Trophoblast cell (in vitro differentiated cells and primary cell): ENCODE measurements at places on chromosomes 12 and 14.

GRCh38 chr12:22923768-22924167, 298.8 kb downstream of the ETNK1 start:
- no peak overlapping the region for H3K4me3 ChIP-seq
- no peaks in the 10 kb centered on the region for H3K36me3 ChIP-seq
- no peak overlapping the region for H3K27ac ChIP-seq
- no peaks in the 10 kb centered on the region for H3K27me3 ChIP-seq

- H3K4me3 ChIP-seq, result no peak overlapping the region
- no peak overlapping the region for H3K27ac ChIP-seq
- DNase-seq, result no peak
- no peaks in the 10 kb centered on the region for H3K4me1 ChIP-seq
- no peaks in the 10 kb centered on the region for H3K36me3 ChIP-seq
Observed at GRCh38 chr14:54881235-54881760, 21.3 kb downstream of the GCH1 start.

DNA sequence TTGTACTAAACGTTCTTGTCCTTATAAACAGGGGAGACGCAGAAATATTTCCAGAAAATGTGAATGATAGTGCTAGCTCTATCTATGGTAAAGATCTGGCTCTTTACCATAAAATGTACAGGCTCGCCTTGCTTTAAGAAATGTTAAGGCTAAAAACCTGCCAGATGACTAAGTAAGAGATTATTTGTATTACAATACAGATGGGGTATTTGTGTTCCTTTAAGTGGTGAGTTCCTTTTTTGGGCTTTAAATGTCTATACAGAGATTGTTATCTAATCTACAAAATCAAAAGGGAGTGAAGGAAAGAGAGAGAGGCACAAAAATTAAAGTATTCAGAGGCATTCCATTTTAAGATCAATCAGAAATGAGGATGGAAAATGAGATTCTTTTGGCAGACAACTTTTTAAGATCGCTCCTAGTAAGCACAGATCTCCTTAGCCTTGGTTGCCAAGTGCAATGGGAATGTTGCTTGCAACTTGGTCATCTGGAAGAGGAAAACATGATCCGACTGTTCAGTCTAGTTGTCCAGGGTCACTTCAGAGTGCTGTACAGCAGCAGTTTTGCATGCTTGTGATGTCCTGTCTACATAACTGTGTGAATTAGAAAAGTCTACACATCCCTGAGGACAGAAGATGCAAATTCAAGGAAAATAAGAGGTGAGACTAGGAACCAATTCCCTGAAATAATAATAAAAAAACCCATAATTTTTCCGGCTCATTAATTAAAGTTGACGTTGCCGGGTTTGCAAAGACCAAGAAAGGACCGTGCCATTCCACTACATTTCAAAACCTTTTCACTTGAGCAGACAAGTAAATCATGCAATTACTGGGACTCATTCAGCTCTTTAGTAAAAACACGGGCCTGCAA, 380.8 kb downstream of the EGLN3 start:
- no peaks in the 10 kb centered on the region for H3K4me1 ChIP-seq
- H3K27ac ChIP-seq, result no peak overlapping the region
- no peaks in the 10 kb centered on the region for H3K36me3 ChIP-seq
- H3K27me3 ChIP-seq, result no peaks in the 10 kb centered on the region
- peak; percentile 0 for DNase-seq

DNA sequence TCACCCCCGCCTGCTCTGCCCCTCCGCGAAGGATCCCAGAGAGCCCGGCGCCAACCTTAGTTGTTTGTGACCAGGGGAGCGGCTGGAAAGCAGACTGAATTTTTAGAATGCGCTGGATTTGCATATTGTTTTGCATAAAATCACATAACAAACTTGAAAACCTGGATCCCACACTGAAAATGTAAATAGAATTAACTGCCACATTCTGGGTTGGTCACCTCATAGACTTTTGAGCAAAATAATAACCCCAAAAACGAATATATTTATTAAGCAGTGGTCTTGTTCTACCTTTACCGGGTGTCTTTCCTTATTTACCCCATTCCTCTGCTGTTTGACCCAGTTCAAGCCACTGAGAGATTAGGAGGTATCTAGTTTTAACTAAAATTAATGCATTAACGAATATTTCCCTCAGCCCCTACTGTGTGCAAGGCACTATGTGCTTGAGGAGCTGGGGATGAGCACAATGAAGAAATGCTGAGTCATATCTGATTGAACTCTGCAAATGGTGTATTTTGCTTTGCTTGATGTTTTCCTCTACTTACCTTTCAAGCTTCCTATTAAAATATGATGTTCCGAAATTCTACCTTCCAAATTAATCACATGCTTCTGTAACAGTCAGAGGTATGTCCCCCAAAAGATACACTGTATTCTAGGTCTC, 438 bp upstream of the EGLN3 start:
- no peak overlapping the region for H3K27ac ChIP-seq
- peaks cover 2% of the 10 kb centered on the region for H3K4me1 ChIP-seq
- no peak overlapping the region for H3K4me3 ChIP-seq

GRCh38 chr12:123867141-123867540, 105.0 kb downstream of the DNAH10 start:
- no peak for DNase-seq
- H3K27ac ChIP-seq, result no peak overlapping the region
- no peaks in the 10 kb centered on the region for H3K4me1 ChIP-seq
- no peak overlapping the region for H3K4me3 ChIP-seq
- H3K27me3 ChIP-seq, result peaks cover 3% of the 10 kb centered on the region
- no peaks in the 10 kb centered on the region for H3K36me3 ChIP-seq

GRCh38 chr14:85471744-85472143, 58.2 kb upstream of the FLRT2 start:
- peaks cover 4% of the 10 kb centered on the region for H3K4me1 ChIP-seq
- no peak overlapping the region for H3K4me3 ChIP-seq
- peaks cover 3% of the 10 kb centered on the region for H3K27me3 ChIP-seq
- no peak overlapping the region for H3K27ac ChIP-seq
- H3K36me3 ChIP-seq, result no peaks in the 10 kb centered on the region
- peak; percentile 1 for DNase-seq

- no peak for DNase-seq
- H3K27me3 ChIP-seq, result no peaks in the 10 kb centered on the region
- no peaks in the 10 kb centered on the region for H3K4me1 ChIP-seq
- H3K27ac ChIP-seq, result no peak overlapping the region
- no peak overlapping the region for H3K4me3 ChIP-seq
- no peaks in the 10 kb centered on the region for H3K36me3 ChIP-seq
Observed at GRCh38 chr14:95058491-95058890, 98.8 kb downstream of the DICER1 start.

GRCh38 chr14:104118006-104118844, 20.2 kb upstream of the KIF26A start:
- peaks cover 30% of the 10 kb centered on the region for H3K4me1 ChIP-seq
- H3K4me3 ChIP-seq, result no peak overlapping the region
- no peak for DNase-seq
- H3K27me3 ChIP-seq, result peaks cover 4% of the 10 kb centered on the region
- H3K36me3 ChIP-seq, result no peaks in the 10 kb centered on the region
- H3K27ac ChIP-seq, result no peak overlapping the region

- H3K27ac ChIP-seq, result no peak overlapping the region
- no peak overlapping the region for H3K4me3 ChIP-seq
- no peaks in the 10 kb centered on the region for H3K36me3 ChIP-seq
- H3K4me1 ChIP-seq, result peaks cover 3% of the 10 kb centered on the region
- H3K27me3 ChIP-seq, result no peaks in the 10 kb centered on the region
Observed at GRCh38 chr14:39264558-39264957, 30.8 kb downstream of the MIA2 start.

DNA sequence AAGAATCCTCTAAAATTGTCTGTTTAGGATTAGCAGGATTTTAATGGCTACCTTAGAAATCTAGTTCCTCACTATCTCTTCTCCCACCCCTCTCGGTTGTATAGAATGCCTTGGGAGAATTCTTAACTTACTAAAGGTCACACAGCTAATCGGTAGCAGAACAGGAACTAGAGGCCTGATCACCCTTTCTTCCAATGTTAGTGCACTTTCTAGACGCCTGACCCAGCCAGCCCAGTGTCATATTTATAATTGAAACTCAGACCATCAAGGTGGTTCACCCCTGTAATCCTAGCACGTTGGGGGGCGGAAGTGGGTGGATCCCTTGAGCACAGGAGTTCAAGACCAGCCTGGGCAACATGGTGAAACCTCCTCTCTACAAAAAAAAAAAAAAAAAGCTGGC, 1.7 kb downstream of the TIGAR start:
- H3K36me3 ChIP-seq, result peaks cover 7% of the 10 kb centered on the region
- no peak overlapping the region for H3K27ac ChIP-seq
- peaks cover 4% of the 10 kb centered on the region for H3K4me1 ChIP-seq
- DNase-seq, result no peak

- H3K27ac ChIP-seq, result no peak overlapping the region
- no peaks in the 10 kb centered on the region for H3K27me3 ChIP-seq
- DNase-seq, result no peak
- H3K4me1 ChIP-seq, result no peaks in the 10 kb centered on the region
Observed at GRCh38 chr14:106564058-106564643, 1037.8 kb downstream of the TMEM121 start.

GRCh38 chr12:92424338-92424737, 278.5 kb upstream of the PLEKHG7 start:
- no peaks in the 10 kb centered on the region for H3K4me1 ChIP-seq
- no peaks in the 10 kb centered on the region for H3K36me3 ChIP-seq
- no peak for DNase-seq
- H3K4me3 ChIP-seq, result no peak overlapping the region

GRCh38 chr14:25250516-25250915, 200.6 kb upstream of the STXBP6 start:
- no peak overlapping the region for H3K4me3 ChIP-seq
- H3K4me1 ChIP-seq, result no peaks in the 10 kb centered on the region
- H3K36me3 ChIP-seq, result no peaks in the 10 kb centered on the region

- no peak for DNase-seq
- no peaks in the 10 kb centered on the region for H3K27me3 ChIP-seq
- no peak overlapping the region for H3K27ac ChIP-seq
- H3K4me3 ChIP-seq, result no peak overlapping the region
Observed at GRCh38 chr12:120997448-120997847, 18.8 kb downstream of the C12orf43 start.

DNA sequence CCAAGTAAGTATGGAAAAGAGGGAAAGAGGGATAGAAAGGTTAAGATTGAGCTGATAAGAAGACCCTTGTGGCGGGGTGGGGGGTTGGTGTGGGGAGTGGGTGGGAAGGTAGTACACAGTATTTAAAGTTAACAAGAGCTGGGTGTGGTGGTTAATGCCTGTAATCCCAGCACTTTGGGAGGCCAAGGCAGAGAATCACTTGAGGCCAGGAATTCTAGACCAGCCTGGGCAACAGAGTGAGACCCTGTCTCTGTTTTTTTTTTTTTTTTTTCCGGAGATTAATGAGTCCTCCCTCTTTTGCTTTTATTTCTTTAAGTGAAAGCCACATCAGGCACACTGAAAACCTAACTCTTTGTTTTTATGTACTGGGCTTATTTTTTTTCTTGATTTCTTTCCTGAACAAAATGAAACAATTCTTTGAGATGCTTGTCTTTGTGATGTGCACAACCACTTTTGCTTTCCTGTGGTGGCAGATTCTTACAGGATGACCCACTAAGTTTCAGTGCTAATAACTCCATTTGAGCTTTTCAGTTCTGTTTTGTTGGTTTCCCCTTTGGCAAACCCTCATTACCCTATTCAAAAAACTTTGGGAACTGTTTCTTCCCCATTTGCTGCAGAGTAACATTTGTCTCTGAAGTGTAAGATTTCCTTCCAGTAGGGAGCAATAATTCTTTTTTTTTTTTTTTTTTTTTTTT, 54.8 kb downstream of the WNK1 start:
- no peak for DNase-seq
- no peak overlapping the region for H3K27ac ChIP-seq
- no peaks in the 10 kb centered on the region for H3K4me1 ChIP-seq
- H3K4me3 ChIP-seq, result no peak overlapping the region

DNA sequence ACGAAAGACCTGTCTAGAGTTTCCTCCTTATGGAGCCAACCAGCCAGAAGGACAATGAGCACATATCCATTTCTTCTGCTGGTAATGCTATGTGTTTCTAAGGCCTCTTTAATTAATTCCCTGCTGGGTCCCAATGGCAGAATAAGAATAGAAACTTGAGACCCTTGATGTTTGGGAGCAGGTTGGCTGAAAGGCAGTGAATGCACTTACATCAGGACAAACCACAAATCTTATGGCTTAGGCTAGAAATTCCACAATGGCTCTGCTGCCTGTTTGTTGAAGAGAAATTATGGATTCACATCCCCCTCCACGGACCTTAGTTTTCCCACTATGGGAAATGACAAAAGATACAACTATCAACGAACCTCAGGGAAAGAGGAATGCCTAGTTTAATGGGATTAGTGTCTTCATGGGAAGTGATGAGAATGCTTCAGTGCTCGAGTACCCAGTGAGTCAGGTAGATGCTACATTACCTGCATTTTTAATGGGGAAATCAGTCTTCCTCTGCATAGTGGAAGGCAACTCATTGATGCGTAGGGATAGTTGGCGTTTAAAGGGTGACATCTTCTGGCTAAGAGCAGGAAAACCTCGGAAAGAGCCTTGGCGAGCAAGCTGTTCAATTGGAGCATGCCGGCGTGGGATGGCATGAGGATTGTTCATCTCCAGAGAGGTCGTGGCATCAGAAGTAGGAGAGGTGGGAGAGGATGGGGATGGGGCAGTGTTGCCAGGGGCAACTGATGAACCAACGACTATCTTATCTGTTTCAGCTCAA, 46.5 kb downstream of the PAPLN start:
- no peak for DNase-seq
- peaks cover 24% of the 10 kb centered on the region for H3K36me3 ChIP-seq
- H3K27ac ChIP-seq, result no peak overlapping the region
- no peak overlapping the region for H3K4me3 ChIP-seq

GRCh38 chr12:71214511-71215285, 56.9 kb upstream of the TSPAN8 start:
- H3K4me3 ChIP-seq, result no peak overlapping the region
- no peaks in the 10 kb centered on the region for H3K27me3 ChIP-seq
- DNase-seq, result peak; percentile 73
- no peaks in the 10 kb centered on the region for H3K4me1 ChIP-seq

DNA sequence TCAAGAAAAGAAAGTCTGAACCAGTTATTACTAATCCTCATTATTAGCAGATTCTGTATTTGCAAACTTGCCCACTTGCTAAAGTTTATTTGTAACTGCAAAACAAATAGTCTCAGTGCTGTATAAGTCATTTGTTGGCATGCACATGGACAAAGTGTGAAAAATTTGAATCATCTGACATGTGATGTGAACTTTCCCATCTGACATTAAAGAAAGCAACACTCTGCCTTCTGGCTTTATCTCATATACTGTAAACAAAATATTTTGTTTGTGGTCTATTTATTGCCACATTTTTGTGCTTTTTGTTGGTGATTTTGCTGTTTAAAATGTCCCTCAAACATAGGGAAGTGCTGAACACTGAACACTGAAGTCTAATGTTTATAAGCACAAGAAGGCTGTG, 513.8 kb downstream of the RPL10L start:
- H3K36me3 ChIP-seq, result no peaks in the 10 kb centered on the region
- H3K27ac ChIP-seq, result no peak overlapping the region
- no peaks in the 10 kb centered on the region for H3K27me3 ChIP-seq
- no peak overlapping the region for H3K4me3 ChIP-seq

- H3K4me3 ChIP-seq, result no peak overlapping the region
- H3K36me3 ChIP-seq, result no peaks in the 10 kb centered on the region
- no peaks in the 10 kb centered on the region for H3K27me3 ChIP-seq
Observed at GRCh38 chr12:47725893-47726292, 603 bp upstream of the ENDOU start.

GRCh38 chr14:32940066-32940651, 1.5 kb downstream of the NPAS3 start:
- no peaks in the 10 kb centered on the region for H3K36me3 ChIP-seq
- H3K4me3 ChIP-seq, result peak overlapping the region; percentile 50
- no peak overlapping the region for H3K27ac ChIP-seq
- DNase-seq, result no peak
- no peaks in the 10 kb centered on the region for H3K4me1 ChIP-seq
- peaks cover 23% of the 10 kb centered on the region for H3K27me3 ChIP-seq

- H3K27me3 ChIP-seq, result no peaks in the 10 kb centered on the region
- no peak overlapping the region for H3K27ac ChIP-seq
- no peaks in the 10 kb centered on the region for H3K36me3 ChIP-seq
- no peak overlapping the region for H3K4me3 ChIP-seq
Observed at GRCh38 chr14:34203251-34203722, 252.4 kb upstream of the EGLN3 start.
